ENCODE measurements at places on chromosomes 1 and 21. TPM values are rescaled to one million over a fixed set of nuclear protein-coding genes. Genes with fewer than 3 reads are reported as not detected.

Gene RBP7
- 2.0 TPM for total RNA-seq

Gene NUF2
- total RNA-seq, result 7.0 TPM

Gene SMIM34
- not detected for total RNA-seq

Gene RAB3GAP2
- total RNA-seq, result 31.6 TPM

Gene DCST1
- not detected for total RNA-seq

Gene C1QTNF12
- 3.8 TPM for total RNA-seq

Gene HCN3
- 4.3 TPM for total RNA-seq

Gene LRRC40
- total RNA-seq, result 24.4 TPM

Gene TDRD5
- not detected for total RNA-seq

Gene MXRA8
- total RNA-seq, result 138 TPM

Gene CFAP45
- total RNA-seq, result 0.43 TPM

Gene RAD54L
- 6.2 TPM for total RNA-seq

Gene CKS1B
- 40.4 TPM for total RNA-seq

Gene KRTAP19-6
- not detected for total RNA-seq

Gene NUP133
- total RNA-seq, result 33.2 TPM

All from hepatocyte (in vitro differentiated cells).